ENCODE measurements at places on chromosomes 6 and 20. TPM values are rescaled to one million over a fixed set of nuclear protein-coding genes. Genes with fewer than 3 reads are reported as not detected.

The HLA-DOA gene
- not detected for total RNA-seq

The NFATC2 gene
- 8.4 TPM for total RNA-seq

The RIN2 gene
- 22.9 TPM for total RNA-seq

The NFKBIE gene
- 9.7 TPM for total RNA-seq

The EMILIN3 gene
- total RNA-seq = 0.40 TPM

The FAM83C gene
- total RNA-seq = 0.14 TPM

The FAM209B gene
- 0.40 TPM for total RNA-seq

The MBOAT1 gene
- 3.5 TPM for total RNA-seq

The OXT gene
- total RNA-seq = not detected

The CCN6 gene
- not detected for total RNA-seq

The KIFC1 gene
- total RNA-seq = 43.1 TPM

The TPD52L1 gene
- total RNA-seq = 50.7 TPM

The LY86 gene
- total RNA-seq = not detected

The TMC2 gene
- not detected for total RNA-seq

The MROH8 gene
- total RNA-seq = 1.3 TPM

The TULP4 gene
- total RNA-seq = 6.3 TPM

The SIM1 gene
- not detected for total RNA-seq

The HLA-DPA1 gene
- total RNA-seq = 0.25 TPM

The OLIG3 gene
- total RNA-seq = not detected

The GJA10 gene
- not detected for total RNA-seq

The SUMO4 gene
- not detected for total RNA-seq
